ENCODE measurements at places on chromosomes 12 and 14. TPM values are rescaled to one million over a fixed set of nuclear protein-coding genes. Genes with fewer than 3 reads are reported as not detected.

- DNase-seq: no peak
Observed at GRCh38 chr12:43154498-43155045, 397.4 kb downstream of the ADAMTS20 start.

DNA sequence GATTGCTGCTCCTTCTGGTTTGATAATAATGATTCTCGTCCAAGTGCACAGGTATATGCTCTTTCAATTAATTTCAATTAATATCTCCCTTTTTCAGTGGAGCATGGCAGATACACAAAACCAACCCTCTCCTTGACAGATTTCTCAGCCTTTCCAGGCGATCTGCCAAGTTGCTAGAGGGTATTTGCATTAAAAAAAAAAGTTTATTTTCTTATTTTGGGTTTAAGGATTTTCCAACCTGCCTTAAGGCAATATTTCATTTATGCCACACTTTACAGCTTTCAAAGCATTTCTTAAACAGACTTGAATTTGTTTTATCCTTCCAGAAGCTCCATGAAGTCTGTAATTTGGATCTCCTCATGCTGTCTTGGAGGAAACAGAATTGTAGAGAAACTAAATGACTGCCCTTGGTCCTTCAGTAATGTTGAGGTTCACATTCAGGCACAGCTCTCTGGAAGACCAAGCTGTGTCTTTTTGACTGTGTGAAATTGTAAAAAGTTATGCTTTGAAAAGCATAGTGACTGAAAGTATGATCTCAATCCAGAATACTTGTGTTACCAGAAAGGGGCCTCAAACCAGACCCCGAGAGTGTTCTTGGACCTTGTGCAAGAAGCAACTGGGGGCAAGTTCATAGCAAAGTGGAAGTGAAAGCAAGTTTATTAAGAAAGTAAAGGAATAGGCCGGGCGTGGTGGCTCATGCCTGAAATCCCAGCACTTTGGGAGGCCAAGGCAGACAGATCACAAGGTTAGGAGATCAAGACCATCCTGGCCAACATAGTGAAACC, 2.3 kb downstream of the DGLUCY start:
- DNase-seq: no peak

DNA sequence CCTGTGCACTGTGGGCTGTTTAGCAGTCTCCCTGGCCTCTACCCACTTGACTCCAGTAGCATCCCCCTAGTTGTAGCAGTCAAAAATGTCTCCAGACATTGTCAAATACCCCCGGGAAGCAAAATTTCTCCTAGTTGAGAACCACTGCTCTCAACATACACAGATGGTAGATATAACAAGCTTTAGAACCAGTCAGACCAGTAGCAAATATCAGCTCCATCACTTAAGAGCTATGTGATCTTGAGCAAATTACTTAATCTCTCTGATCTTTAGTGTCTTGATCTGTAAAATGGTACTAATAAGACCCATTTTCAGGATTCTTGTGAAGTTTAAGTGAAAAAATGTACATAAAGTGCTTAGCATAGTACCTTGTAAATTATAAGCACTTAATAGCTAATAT, 96.2 kb downstream of the DUSP6 start:
- DNase-seq: no peak

DNA sequence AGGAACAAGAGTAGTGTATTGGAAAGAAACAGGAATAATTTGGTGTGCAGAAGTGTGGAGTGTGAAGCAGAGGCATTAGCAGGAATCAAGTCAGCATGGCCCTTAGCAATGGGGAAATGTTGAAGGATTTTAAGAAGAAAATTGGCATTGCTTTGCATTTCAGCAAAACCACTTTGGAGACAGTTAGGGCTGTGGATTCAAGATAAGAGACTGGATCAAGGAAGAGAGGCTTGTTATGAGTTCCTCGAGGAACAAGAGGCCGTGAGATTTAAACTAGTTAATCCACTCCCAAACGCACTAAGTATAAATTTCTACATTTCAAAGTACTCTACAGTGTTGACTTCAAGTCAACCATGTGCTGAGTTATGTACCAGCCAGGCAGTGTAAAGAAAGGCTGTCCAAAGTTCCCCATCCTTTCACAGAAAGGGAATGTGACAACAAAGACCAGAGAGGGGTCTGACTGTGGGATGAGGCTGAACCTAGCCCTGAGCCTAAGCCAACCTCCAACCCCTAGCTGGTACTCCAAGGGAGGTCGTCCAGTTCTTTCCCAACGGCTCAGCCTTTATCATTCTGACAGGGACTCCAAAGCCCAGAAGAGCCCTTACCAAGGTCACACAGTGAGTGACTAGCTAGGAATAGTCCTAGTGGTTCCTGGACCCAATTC, 91.2 kb upstream of the BMP4 start:
- no peak for DNase-seq

The IL22 gene
- not detected for total RNA-seq
